ENCODE measurements at places on chromosomes 4 and X.

- DNase-seq, result no peak
These were observed 85.6 kb upstream of the EGFL6 start for GRCh38 chrX:13483773-13484172.

DNA sequence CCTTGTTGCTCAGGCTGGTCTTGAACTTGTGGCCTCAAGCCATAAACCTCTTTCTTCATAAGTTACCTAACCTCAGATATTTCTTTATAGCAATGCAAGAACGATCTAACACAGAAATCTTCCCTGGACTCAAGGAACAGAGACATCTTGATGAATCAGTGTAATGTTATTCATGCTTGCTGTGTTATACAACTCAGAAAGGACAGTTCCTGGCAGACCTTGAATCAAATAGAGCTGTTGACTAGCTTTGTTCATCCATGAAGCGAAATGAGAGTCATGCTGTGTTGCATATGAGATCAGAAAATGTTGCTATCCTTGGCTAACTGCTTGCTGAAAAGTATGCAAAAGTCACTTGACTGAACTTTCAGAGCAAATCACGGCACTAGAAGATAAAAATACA, 72.6 kb upstream of the ARHGAP24 start:
- DNase-seq, result no peak

DNA sequence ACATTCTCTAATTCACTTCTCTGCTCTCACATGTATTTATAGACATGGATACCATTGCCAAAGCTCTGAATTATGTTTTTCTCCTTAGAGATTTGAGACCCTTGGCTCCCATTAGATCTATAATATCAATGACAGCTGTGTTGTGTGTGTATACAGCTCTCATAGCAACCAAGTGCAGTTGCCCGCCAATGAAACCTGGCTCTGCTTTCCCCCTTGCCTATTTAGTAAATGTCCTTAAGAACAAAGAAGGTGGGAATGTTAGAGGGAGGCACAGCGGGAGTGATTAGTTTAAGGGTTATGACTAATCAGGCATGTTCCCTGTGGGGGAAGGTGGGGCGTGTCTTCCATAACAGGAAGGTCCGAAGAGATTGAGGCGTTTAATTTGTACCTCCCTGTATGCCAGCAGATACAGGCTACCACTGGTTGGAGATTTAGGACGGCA, 100.5 kb upstream of the TBC1D9 start:
- peak; percentile 18 for DNase-seq

- DNase-seq, result no peak
These were observed 170.9 kb downstream of the COL25A1 start for GRCh38 chr4:109131559-109131958.

DNA sequence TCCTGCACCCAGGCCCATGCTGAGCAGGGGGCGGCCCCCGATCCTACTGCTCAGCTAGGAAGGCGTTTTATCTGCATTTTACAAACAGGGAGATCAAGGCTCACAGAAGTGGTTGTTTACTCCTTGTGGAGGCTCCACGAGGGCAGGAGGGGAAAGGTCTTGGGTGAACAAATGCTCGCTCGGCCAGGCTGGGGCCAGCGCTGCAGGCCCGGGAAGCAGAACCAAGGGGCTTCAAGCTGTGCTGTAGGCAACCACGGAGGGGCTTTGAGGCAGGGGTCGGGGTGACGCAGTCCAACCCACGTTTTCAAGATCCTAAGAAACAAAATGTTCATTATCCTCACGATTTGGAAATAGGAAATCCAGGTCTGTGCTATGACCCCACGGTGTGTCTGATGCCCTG, 125.8 kb downstream of the HMX1 start:
- no peak for DNase-seq

DNA sequence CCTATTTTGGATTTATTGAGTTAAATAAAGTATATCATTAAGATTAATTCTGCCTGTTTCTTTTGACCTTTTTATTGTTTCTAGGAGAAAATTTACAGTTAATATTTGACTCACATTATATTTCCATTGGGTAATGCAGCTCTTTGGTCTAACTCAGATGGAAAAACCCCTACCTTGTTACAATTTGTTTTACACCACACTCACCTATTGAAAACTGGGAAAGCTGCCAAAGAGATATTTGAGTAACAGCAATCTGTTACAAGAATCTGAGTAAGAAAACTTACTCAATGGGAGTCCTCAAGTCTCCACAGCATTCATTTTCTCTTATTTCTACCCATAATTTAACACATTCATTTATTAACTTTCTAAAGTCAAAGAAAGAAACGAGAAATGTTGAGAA, 108.0 kb upstream of the TLL1 start:
- no peak for DNase-seq

GRCh38 chrX:103716962-103717361, 6.3 kb downstream of the TMEM31 start:
- no peak for DNase-seq

- DNase-seq, result no peak
These were observed 466.2 kb downstream of the PDGFC start for GRCh38 chr4:156505341-156505955.

GRCh38 chrX:20620306-20620705, 353.6 kb upstream of the RPS6KA3 start:
- DNase-seq, result no peak

GRCh38 chrX:150913511-150913910, 15.0 kb upstream of the CD99L2 start:
- DNase-seq, result no peak

- DNase-seq, result no peak
These were observed 90.4 kb downstream of the ARHGAP6 start for GRCh38 chrX:11575332-11575731.

DNA sequence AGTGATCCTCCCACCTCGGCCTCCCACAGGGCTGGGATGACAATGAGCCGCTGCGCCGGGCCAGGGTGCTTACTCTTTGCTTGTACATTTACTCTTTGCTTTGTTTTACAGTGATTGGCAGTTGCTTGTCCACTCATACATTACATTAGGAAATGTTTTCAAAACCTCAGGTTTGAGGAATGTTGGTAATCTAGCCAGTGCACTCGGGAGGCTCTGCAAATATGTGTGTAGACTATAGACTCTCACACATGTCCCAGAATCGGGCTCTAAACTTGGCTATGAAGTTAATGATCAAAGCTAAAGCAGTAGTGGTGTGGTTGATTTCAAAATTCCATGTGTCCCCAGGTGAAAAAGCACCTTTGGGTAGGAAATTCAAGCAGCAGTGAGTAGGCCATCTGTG, 20.5 kb downstream of the TRMT44 start:
- DNase-seq, result no peak

DNA sequence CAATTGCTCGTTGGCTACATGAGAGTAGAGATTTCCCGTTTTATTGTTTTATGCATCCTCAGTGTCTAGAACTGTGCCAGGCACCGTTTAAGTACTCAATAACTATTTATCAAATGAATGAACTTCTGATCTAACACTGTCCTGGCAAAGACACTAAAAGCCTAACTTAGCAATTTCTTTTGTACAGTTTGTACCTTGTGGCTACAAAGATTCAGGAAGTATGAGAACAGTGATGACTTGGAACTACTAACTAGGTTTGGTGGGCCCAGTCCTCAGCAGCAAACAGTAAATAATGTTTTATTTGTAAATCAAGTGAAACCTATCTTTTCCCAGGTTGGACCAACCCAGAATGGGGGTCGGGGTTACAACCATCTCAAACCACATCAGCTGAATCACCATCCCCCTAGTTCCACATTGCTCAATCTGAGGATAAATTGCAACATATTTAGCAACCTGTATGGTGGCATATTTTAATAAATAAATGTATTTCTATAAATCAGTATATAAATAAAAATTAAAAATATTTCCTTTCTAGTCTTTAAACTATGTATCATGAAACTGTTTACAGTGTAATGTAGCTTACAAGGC, 12.3 kb upstream of the SCRG1 start:
- no peak for DNase-seq

GRCh38 chrX:10939424-10939823, 171.7 kb upstream of the HCCS start:
- DNase-seq, result no peak

DNA sequence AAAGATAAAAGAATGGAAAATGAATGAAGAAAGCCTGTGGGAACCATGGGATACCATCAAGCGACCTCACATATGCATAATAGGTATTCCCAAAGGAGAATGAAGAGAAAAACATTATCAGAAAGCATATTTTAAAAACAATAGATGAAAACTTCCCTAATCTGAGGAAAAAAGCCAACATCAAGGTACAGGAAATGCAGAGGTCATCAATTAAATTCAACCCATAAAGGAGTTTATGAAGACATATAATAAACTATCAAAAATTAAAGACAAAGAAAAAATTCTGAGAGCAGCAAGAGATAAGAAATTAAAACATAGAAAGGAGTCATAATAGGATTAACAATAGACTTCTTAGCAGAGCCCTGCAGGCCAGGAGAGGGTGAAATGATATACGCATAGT, 397.5 kb downstream of the GPM6A start:
- DNase-seq, result no peak

DNA sequence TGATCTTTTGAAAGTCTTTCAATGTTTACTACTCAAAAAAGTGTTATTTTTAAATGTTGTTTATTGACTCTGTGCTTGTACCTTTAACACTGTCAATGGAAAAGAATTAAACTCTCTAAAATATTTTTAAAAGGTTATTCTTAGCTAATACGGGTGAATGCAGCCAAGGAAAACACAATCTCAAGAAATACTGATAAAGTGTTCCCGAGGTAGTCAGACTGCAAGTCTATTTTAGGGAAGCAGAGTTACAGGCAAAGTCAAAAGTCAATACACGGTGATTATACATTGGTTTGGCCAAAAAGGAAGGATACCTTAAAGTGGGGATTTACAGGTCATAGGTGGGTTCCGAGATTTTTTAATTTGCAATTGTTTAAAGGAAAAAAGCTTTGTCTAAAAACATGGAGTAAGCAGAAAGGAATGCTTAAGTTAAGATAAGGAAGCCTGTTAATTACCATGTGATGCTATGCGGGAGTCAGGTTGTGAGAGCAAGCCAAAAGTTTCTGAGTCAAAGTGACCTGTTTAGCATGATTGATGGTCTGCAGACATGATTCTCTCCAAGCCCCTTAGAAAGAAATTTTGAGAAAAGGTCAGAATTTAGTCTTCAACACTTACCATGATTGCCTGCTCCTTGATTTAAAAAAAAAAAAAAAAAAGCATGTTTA, 288.4 kb downstream of the KLHL4 start:
- no peak for DNase-seq

DNA sequence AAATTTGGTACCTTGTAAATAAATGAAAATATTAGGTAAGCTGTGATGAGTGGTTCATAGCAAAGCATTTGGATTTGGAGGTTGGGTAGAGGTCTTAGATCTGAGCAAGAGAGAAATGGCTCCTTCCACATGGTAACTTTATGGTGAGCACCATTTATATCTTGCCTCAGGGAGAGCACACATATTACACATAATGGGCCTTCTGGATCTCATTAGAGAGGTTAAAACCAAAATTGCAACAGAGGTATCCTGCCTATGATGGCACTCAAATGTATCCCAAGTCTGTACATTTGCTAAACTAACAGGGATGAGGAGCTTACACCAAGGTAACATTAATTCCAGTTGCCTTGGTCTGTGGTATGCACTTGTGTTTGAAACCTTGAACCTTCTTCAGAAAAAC, 87.1 kb upstream of the PUDP start:
- no peak for DNase-seq

GRCh38 chr4:169017971-169018370, 7.9 kb upstream of the CBR4 start:
- DNase-seq, result no peak

DNA sequence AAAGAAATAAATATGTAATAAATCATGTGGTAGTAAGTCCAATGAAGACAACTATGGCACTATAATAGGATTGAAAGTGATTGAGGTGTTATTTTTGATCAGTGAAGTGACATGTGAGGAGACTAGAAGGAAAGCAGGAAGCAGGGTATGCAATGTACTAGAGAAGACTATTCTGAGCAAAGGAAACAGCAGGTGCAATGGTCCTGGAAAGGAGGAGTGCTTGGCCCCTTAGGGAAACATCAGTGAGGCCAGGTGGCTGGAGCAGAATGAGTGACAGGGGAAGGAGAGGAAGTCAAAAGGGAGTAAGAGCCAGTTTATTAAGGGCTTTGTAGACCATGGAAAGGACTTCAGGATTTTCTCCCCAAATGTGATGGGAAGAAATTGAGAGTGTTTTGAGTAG, 207.6 kb upstream of the HCCS start:
- DNase-seq, result no peak

DNA sequence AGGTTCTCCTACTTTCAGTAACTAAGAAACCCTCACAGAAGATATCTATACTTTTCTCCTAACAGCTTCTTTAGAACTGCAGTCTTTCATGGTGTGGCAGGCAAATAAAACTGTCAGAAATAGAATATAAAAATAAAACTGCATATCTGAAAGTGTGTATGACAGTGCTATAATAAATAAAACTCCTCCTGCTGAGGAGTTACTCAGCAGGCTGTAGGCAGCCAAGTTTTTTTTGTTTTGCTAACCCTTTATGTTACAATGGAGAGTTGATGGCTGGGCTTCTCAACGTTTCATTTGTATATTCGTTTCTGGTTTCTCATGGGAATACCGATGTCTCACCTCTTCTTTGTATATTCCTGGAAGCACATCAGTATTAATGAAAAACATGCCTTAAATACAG, 18.2 kb upstream of the UGT2B10 start:
- DNase-seq, result no peak

GRCh38 chrX:53813670-53814440, 127.3 kb upstream of the HUWE1 start:
- no peak for DNase-seq

DNA sequence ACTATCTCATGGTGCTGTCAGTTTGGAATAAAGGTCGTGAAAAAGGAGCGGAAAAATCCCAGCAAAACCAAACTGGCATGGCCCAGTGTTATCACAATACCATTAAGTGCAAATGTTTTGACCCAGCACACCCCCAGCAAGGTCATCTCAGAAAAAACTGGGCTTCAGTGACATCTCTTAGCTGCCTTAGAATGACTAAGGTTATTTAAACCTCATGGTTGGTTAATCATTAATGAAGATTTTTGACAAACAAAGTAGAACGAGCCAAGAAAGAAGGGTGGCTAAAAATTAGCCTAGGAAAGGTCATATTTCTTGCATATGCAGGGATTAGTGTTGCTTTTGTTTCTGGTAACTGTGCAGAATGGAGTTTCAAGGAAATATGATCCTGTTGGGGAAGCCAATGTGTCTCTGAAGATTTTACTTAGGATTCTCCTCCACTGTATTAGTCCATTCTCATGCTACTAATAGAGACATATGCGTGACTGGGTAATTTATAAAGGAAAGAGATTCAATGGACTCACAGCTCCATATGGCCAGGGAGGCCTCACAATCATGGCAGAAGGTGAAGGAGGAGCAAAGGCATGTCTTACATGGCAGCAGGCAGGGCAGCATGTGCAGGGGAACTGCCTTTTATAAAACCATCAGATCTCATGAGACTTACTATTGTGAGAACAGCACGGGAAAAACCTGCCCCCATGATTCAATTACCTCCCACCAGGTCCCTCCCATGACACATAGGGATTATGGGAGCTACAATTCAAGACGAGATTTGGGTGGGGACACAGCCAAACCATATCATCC, 83.5 kb downstream of the CHRNA9 start:
- DNase-seq, result no peak

DNA sequence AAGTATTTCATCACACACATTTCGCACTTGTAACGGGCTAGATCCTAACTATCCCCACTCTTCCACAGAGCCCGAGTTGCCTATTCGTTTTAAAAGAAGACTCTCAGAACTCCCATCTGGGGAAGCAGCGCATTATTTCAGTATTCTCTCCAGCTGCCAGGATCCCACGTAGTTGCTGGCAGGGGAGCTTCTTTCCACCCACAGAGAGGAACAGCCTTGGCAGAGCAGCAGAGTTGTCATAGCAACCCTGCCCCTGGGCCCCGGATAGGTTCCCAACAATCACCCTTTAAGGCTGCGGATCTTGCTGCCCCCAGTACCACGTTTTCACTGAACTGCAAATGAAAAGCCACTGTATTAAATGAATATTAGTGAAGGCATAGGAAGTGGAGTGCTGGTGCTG, 106.7 kb downstream of the GPM6A start:
- DNase-seq, result peak; percentile 16
